ENCODE measurements at places on chromosomes 7 and 10.
A peak's percentile ranks its signal among the peaks of the same experiment; 100 is the strongest.

GRCh38 chr7:109641445-109641844 is 1071.8 kb downstream of the DNAJB9 start:
- DNase-seq, result no peak

- DNase-seq, result peak; percentile 13
Measured at GRCh38 chr10:132096223-132096622, 30.5 kb downstream of the JAKMIP3 start.

DNA sequence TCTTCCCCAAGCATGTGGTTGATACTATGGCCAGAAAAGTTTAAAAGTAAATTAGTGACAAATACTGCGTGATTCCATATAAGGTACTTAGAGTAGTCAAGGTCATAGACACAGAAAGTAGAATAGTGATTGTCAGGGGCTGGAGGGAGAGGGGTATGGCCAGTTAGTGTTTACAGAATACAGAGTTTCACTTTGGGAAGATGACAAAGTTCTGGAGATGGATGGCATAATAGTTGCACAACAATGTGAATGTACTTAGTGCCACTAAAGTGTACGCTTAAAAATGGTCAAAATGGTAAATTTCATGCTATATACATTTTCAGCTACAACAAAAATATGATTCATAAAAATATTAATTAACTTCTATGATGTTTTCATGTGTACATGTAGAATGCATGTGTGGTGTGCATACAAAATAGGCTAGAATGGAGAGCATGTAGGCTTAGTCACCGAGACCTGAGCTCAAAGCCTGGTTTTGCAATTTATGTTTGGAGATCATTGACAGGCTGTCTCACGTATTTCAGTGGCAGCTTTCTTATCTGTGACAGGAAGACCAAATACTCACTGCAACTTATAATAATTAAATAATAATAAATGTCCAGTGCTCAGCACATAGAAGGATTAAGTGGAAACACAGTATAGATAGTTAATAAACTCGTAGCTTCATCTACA is 625.6 kb downstream of the SUGCT start:
- no peak for DNase-seq

DNA sequence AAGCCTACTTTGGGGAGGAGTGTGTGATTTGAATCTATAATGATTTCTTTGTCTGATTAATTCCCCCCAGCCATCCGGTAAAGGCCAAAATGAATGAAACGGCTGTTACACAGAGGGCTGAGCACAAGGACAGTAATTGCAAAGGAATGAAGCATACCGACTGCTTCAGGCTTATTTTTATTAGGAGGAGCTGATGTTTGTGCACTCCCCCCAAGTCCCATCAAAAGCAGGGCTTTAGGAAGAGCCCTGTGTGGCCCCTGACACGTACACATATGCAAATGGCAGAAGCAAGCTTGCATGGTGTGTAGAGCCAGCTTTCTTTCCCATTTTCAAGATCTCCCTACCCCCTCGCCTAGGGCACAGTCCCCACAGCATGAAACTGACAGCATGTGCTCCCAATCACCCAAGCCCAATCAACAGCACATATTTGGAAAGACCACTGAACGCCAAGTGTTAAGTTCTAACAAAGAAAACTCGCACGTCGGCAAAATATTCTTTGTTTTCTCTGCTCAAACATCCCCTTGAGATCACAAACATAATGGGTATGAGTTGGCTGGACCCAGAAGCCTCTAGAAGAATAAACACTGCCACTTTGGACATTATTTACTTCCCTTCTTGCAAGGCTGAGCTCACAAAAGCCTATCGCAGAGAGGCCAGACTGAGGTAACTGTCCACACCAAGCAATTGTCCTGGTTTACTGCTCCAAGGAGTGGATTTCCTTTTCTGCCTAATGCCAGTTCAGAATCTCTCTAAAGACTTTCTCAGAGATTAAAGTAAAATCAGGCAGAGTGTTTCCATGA is 143.0 kb downstream of the CUBN start:
- no peak for DNase-seq

DNA sequence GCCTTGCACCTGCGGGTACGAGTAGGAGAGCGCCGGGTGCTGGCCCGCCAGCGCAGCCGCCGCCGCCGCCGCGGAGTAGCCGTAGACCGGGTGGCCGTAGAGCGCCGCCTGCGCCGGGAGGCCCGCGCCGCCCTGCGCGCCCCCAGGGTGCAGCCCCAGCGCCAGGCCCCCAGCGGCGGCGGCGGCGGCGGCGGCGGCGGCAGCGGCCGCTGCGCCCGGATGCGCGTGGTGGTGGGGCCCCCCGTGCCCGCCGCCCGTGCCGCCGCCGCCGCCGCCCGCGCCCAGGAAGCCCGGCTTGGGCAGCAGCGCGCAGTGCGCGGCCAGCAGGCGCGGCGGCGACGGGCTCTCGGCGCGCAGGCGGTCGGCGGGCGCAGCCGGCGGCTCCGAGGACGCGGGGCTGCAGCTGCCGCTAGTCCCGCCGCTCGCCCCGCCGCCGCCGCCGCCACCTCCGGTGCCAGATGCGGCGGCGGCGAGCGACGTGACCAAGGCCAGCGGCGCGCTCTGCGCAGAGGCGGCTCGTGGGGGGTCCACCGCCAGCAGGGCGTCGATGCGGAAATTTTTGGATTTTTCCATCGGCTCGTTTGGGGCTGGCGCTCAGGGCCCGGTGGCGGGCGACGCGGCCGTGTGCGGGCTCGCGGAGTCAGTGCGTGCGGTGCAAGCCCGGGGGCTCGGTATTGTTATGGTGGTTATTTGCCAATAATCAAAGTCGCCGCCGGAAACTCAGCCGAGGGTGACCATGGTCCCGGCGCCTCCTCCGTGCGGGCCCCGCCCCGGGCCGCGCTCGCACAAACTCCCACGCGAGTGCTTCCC is 480 bp downstream of the MNX1 start:
- DNase-seq, result no peak

GRCh38 chr7:132311733-132312132 is 264.5 kb downstream of the PLXNA4 start:
- DNase-seq, result no peak

Data from hematopoietic multipotent progenitor cell treated with erythropoietin and hydrocortisone succinate and interleukin-3 and kit ligand, for 6 days (in vitro differentiated cells).